Natural killer cell treated with Interleukin-12 subunit alpha and Interleukin-12 subunit beta and Interleukin-15 and Interleukin-18, amount 100 ng/mL, for 72 hours (primary cell): ENCODE measurements at places on chromosomes 1 and 21. TPM values are rescaled to one million over a fixed set of nuclear protein-coding genes. Genes with fewer than 3 reads are reported as not detected.
A peak's percentile ranks its signal among the peaks of the same experiment; 100 is the strongest.

GRCh38 chr1:221761354-221762002 lies 19.6 kb upstream of the DUSP10 start:
- no peak for DNase-seq

GRCh38 chr1:87560601-87561360 lies 232.1 kb downstream of the LMO4 start:
- DNase-seq: no peak

- DNase-seq: no peak
Measured at GRCh38 chr1:154419620-154420571, 14.8 kb downstream of the IL6R start.

DNA sequence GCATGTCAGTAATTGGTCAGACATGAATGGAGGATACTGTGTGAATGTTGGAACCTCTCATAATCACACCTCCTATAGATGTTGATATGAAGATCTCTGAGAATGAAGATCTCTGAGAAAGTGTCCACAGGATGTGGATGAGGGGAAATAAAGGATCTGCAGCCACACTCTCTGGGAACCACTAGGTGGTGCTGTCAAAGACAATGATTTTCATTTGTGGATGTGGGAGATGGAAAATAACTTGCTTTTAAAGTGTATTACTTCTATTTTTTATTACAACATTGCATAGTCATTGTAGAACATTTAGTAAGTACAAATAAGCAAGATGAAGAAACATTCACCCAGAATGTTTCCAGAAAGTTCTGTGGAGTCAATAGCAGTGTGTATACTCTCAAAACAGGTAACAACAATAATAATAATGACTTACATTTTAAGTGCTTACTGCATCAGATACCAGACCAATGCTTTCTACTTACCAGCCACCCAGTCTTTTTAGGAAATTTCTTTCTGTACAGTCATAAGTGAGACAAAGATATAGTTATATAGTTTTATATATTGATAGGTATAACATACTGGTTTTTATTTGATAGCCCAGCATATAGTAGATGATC lies 128.2 kb downstream of the ATG4C start:
- DNase-seq: no peak

- peak; percentile 63 for DNase-seq
Measured at GRCh38 chr1:50492142-50492541, 68.9 kb upstream of the DMRTA2 start.

Gene WNT4
- not detected for total RNA-seq
